Astrocyte of the cerebellum (primary cell): ENCODE measurements at places on chromosomes 2 and 18.

DNA sequence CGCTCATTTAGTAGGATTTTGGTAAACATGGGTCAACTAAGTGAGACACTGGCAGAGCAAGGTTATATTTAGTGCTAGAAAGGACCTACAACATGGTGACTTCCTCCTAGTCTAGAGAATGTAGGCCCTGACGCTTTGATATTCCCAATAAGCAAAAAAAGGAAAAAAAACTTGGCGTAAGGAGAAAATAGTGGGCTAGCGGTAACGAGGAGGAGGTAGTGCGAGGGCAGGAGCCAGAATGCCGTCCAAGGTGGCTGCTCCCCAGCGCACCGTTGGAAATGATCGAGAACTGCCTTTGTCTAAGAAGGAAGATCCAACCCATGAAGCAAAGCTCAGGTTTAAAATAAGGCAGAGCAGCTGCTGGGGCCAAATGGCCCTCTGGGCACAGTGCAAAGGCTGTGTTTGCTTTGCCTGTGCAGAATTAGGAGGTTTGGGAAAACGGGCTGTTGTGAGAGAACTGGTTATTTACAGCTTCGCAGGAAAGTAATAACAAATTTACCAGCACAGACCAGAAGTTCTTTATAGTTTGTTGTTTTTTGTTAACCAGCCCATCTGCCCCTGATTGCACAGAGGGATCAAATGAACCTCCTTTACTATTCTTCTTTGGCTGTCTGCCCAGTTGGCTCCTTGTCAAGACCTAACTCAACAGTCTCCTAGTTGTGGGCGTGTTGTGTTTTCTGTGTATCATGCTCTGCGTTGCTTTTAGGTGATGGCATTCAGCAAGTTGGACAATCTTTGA, 86.6 kb downstream of the ITGB1BP1 start:
- peak; percentile 85 for DNase-seq

DNA sequence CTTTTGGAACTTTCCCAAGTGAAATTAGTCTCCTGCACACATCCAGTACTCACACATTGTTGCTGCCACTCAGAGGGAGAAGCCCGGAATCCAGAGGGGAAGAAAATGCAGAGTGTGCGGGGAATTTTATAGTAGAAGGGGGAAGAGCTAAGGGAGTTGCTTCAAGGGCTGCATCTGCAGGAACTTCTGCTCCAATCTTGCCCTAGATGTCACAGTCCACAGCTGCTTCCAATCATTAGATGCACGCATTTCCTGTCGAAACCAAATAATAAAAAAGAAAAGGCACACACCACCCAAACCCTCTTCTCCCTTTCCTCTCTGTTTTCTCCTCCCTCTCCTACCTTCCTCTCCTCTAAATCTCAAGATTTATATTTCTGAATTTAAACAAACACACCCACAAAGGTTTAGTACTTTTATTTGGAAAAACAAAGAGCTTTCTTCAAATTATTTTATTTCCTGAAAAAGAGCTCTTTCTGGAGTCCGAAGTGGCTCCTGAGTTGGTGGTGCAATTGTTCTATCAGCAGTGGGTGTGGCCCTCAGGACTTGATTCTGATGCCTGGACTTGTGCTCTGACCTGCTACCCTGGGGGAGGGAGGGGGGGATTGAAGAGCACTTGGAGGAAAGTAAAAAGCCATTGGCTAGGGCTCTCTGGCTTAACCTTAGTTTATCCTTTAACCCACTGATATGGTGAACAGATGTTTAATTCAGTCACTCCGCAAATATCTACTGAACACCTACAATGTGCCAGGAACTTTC, 72.0 kb downstream of the KCNE4 start:
- no peak for DNase-seq

- DNase-seq: no peak
Measured at GRCh38 chr18:78790960-78791359, 188.7 kb upstream of the SALL3 start.

DNA sequence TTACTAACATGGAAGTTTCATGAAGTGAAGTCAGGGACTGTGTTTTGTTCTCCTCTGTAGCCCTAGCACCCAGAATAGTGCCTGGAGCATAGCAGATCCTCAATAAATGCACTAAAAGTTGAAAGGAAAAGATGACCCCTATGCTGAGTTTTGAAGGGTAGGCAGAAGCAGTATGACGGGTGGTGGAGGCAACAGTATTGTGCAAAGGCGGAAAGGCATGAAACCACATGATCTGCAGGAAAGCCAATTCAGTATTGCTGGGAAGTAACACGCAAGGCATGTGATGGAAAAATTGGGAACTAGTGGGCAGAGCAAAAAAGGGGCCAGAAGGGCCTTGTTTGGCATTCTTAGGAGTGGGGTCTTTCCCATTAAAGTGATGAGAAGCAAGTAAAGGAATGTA, 23.1 kb downstream of the DTNB start:
- DNase-seq: no peak

- DNase-seq: no peak
Measured at GRCh38 chr2:161761160-161761559, 136.9 kb downstream of the SLC4A10 start.

- peak; percentile 19 for DNase-seq
Measured at GRCh38 chr2:99420031-99420430, 69.8 kb downstream of the REV1 start.

DNA sequence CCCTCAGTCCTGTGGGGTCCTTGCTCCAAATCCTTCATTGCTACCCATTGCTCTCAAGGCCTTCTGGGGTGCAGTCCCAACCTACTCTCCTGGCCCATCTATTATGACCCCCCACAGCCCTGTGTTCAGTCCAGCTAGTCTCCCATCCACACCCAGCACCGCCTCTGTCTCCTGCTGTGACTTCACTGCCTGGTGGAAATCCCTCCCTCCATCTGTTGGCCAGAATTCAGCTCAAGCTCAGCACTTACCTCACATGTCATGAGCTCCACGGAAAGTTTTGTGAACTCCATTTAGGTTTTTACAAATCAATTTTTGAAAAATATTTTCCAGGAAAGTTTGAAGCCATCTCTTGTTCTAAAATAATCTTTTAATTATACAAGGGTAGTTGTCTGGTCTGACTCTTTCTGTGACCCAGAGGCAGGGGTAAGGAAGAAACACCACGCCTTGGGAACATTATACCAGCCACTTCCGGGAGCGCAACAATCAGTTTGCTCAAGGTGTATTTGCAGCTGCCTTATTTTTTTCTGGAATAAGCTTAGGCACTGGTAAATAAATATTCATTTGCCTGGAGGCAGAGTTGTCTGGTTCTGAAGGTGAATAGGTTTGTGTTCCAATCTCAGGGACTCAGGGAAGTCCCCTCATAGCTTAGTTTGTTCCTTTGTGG, 110.8 kb downstream of the VIT start:
- DNase-seq: no peak

- DNase-seq: no peak
Measured at GRCh38 chr18:74166386-74166785, 18.1 kb downstream of the TIMM21 start.

DNA sequence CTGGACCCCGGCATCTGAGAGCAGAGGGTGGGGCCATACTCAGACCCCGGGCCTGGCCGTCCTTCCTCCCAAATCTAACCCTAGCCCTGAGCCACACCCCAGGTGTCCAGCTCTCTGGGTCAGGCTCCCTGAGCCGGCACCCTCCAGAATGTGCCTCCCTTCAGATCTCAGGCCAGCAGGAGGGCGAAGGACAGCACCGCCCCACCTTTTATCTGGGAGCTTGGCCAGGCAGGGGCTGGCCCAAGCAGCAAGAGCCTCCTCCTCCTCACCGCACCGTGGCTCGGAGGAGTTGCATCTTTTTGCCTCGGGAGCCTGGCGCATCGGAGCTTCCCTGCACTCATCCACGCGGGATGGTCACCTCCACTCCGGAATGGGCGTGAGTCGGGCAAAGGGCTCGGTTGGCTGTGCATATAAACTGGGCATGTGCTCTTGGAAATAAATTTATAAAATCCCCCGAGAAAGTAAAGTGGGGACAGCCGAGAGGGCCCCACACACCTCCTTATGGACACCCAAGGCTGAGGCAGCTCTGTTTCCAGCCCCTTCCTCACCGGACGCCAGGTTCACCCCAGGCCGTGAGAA, 69.1 kb upstream of the CTDP1 start:
- DNase-seq: no peak

- DNase-seq: no peak
Measured at GRCh38 chr2:186979439-186980116, 130.6 kb upstream of the ZSWIM2 start.

DNA sequence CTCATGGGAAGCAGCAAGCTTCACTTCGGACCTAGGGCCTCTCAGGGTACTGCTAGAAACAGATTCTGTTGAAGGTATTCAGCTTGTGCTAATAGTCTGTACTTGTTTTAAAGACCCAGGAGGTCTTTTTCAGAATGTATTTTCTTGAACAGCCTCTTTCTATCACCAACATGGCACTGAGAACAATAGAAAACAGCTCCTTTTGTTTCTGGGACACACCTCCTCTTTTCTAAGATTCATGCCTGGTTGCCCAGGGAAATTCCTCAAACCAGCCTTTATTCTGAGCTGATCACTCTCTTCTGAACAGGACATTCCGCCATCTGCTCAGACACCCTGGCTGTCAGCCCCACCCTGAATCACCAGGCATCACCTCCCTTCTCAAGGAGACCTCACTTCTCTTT, 389.6 kb downstream of the TGIF1 start:
- DNase-seq: no peak

DNA sequence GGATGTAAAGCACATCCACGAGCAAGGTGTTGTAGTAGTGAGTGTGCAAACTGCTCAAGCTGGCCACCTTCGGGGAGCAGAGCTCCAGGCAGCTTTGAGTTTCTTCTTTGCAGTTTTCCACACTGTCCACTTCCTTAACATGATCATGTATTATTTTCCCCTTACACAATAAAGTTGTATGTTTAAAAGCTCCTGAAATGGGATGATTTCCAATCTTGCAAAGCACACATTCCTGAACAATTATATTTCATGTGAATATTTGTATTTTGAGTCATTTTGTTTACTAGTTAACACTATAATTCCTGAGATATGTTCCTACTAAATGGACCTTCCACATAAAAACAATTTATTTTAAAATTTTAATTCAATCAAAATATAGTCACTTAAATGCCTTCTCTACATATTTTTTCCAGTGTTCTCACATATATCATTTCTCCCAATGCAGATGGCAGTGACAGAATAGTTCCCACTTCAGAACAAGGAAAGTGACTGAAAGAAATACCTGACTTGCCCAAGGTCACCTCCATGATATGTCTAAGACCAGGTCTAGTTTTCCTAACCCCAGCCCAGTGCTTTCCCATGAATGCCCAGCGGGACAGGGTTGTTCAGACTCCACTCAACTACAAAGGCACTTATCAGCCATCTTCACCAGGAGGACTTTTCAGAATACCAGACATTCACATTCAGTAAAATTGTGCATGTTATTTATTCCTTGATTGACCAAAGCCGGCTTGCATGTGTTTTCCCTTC, 5.5 kb downstream of the CYB5A start:
- no peak for DNase-seq

DNA sequence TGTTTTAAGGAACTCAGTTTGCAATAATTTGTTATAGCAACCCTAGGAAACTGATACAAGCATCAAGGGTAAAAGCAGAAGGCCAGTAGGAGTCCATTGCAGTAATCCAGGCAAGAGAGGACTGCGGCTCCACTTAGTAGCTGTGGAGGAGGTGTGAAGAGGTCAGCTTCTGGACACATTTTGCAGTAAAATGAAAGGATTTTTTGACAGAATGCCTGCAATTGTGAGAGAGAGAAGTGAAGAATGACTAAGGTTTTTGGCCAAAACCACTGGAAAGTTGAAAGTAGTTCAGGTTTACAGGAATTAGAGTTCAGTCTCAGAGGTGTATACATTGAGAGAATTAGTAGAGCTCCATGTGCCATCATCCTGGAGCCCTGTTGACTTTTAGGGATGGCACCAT, 129.5 kb downstream of the RHBDD1 start:
- DNase-seq: peak; percentile 46

DNA sequence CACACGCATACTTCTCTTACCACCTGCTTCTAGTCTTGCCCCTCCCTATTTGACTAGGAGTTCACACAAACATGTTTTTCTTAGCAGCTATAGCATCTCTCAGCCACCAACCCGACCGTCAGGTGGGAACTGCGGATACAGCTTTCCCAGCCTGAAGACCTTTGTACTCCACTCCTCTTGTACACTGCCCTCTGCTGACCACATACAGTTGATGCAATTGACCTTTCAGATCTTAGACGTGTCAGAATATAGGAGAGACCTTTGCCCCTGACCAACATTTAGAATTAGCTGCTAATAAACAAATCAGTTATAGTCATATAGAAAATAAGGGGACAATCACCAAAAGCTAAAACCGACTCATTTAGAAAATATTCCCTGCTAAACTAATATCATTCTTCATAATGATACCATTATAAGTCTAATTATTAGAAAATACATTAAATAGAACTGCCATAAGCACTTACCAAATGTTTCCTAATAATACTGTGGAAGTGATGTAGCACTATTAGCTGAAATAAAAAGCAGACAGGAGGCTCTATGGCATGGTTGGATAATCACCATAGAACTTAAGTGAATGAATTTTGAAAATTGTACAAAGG, 208.4 kb downstream of the RAD51AP2 start:
- DNase-seq: peak; percentile 49

DNA sequence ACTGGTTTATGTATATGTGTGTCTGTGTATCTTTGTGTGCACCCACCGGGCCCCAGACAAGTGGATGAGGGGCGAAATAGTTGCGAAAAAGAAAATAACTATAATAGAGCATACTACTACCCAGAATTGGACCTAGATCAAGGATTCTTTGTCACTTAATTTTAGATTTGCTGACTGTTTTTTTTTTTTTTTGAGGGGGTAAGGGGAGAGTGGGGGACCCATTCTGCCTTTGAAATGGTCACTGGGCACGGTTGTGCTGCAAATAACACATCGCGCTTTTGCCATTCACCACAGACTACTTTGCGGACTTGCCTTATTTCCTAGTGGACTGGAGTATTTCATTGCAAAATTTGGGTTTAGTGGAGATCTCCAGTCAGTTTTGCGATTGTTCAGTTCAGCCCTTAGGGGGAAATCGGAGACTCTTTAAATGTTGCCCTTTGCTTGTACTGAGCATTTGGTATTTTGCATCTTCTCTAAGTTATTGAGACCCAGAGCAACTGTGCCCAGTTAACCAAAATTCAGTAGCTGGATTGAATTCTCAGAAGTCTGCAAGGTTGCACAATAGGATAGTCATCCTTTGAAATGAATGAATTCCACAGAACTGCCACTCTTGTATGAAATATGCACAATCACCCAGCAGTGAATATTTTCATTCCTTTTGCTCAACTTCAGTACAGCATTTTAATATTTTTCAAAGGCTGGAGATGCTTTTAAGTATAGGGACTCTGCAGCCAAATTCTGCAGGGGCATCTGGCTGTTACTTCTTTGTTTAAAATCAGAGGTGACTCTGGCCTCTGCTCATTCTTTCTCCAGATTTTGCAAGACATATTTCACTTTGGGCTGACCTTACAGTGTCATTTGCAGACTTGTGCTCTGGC, 2.9 kb downstream of the TRIB2 start:
- DNase-seq: no peak
